Ureter (tissue), 1 donor: ENCODE measurements at places on chromosomes 5 and 9. TPM values are rescaled to one million over a fixed set of nuclear protein-coding genes. Genes with fewer than 3 reads are reported as not detected.
A peak's percentile ranks its signal among the peaks of the same experiment; 100 is the strongest.

PCDHB13 gene
- 6.2 TPM for total RNA-seq

DNA sequence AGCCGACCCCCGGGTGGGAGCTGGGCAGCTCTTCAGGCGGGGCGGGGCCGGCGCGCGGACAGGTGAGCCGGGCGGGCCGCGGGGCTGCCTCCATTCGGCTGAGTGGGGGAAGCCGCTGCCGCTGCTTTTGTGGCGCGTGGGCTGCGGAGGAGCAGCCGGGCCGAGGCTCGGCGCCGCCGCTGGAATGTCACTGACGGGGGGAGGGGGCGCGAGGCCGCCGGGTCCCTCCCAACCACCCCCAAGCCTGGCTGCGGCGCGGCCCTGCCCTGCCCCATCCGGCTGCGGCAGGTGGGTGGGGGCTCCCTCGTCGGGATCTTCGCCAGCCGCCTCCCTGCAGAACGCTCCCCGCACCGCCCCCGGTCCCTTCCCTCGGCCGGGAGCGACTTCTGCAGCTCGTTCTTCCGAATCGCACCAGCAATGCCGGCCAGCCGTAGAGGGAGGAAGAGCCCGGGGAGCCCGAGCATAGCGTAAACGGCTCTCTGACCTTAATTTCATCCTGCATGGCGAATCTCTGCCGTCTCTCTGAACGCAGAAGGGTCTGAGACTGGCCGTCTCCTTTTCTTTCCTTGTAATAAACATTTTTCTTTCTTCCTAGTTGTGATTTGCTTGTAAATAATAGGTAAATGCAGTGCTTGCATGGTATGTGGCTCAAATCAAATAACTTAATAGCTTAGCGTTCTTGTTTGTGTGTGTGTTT is 505 bp downstream of the SPTAN1 start:
- DNase-seq, result peak; percentile 66

- no peak for DNase-seq
Measured at GRCh38 chr9:72657023-72657422, 135.6 kb downstream of the TMC1 start.

DNA sequence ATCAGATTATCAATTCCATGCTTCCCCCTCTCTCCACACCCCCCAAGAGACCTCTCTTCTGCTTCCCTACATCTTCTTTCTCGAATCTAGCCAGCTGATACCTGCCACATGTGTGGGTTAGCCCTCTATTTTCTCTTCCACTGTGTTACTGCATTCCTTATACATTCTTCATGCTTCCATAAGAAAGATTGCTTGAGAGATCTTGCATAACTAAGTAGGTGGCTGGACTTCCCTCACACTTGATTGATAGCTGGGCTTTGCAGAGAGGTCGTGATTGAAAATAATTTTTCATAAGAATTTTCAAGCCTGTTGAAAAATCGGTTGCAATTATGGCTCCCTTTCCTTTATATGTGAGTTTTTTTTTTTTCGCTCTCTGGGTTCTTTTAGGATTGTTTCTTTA is 33.0 kb upstream of the PANK3 start:
- no peak for DNase-seq

ZNF608 gene
- total RNA-seq, result 29.6 TPM

- DNase-seq, result no peak
Measured at GRCh38 chr5:121693864-121694263, 157.8 kb upstream of the FTMT start.

PAEP gene
- not detected for total RNA-seq

GRCh38 chr9:107389617-107390071 is 99.9 kb downstream of the KLF4 start:
- DNase-seq, result peak; percentile 62

MSMP gene
- not detected for total RNA-seq

DNA sequence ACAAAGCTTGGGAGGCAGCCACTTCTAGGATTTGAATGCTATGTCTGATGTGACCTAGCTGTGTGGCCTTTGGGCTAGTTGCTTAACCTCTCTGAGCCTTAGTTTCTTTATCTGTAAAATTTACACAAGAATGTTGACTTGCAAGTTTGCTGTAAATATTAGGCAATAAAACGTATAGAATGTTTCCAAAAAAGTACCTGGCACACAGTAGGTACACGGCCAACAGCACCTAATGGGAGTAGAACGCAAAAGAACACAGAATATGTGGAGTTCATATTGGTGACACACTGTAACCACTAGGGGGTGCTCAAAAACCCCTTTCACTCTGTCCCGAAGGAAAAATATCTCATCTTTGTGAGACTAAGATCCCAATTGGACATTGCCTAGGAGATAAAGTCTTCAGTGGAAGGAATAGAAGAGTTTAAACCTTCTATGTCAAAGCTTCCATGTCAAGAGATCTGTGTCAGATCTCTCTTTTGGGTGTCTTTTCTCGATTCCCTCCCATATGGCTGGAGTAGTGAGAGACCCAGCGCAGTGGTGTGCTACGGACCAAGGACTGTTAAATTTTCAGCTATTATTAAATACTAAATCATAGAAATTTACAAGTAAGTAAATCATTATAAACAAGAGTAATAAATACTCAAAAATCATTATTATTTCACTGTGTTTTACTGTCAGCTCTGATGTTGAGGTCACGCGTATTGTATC is 145.4 kb upstream of the RAD23B start:
- DNase-seq, result no peak

- DNase-seq, result no peak
Measured at GRCh38 chr5:147670815-147671214, 111.7 kb downstream of the JAKMIP2 start.

GRCh38 chr9:115943431-115944165 is 210.0 kb upstream of the PAPPA start:
- DNase-seq, result no peak

DNA sequence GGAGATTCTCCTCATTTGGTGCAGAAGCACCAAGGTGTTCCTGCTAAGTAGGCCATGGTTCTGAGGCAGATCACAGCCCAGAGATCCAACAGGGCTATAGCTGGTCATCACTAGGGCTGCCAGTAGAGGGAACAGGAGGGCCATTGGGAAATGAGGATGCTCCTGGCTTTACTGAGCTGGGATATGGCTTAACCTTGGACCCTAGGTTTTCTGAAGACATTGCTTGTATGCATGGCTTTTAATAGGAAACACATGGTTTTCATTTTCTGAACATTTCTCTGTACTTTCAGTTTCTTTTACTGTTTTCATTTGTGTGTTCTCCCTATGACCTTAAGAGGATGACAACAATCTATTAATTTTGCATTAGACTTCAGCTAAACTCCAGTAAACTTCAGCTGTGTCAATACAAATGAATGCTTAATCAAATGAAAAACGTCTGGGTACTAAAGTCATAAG is at the start of gene IFNW1:
Gene IFNW1, minus strand, starts transcription at position 406 of the 456 bp plus-strand sequence. Its CDS starts 262 bp downstream, at position 144.
- DNase-seq, result no peak

- no peak for DNase-seq
Measured at GRCh38 chr5:95963650-95964410, 2.2 kb upstream of the ELL2 start.

GRCh38 chr5:175728885-175729828 is 71.3 kb downstream of the HRH2 start:
- no peak for DNase-seq

- no peak for DNase-seq
Measured at GRCh38 chr9:133520121-133520835, 4.5 kb downstream of the MYMK start.
